ENCODE measurements at places on chromosomes 6 and 20.

DNA sequence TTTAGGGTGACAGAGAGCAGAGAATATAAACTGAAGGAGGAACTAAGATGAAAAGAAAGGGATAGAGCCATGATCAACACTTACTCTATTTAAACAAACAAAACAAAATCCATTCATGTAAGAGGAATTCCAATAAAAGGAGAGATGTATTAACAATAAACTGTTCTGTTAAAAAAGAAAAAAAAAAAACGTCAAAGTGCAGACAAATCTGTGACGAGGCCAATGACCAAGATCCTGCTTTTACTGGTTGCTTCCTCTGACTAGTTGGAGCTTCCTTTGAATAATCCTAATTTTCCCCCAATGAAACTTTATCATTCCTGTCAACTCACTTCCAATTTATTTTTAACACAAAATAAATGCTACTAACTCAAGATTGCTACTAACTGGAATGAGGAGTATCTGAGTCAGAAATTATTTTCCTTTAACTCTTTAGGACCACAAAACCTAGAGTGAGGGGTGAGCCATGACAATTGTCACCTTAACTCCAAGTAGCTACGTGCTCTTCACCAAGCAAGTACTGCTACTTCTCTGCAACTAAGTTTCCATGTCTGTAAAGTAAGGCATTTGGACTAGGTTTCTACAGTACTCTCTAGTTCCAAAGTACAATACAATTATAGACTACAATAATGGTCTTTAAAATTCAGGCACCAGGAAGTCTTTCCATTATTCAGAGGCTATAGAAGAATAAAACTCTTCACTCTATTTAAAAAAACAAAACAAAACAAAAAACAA is 152.0 kb downstream of the PTPRK start:
- no peak for DNase-seq

DNA sequence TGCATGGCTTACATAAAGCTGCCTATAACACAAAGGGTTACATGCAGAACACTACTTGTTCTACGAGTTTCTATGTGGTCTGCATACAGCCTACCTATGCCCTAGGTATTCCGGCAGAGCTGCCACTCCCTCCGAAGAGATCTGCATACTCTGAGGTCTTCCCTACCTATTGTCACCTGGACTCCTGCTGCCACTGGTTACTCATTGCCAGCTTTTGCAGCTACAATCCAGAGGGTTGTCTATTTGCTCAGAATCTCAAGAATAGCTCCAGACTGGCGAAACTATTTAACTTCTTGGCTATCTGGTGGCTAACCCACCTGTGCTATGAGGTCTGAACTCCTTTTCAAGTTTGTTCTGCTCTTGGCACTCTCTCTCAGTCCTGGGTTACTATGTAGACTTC is 323.3 kb downstream of the BMP2 start:
- no peak for DNase-seq

- no peak for DNase-seq
Observed at GRCh38 chr6:84920021-84920420, 155.6 kb upstream of the TBX18 start.

- no peak for DNase-seq
Observed at GRCh38 chr20:57878786-57879424, 169.1 kb upstream of the PMEPA1 start.
